ENCODE measurements at places on chromosomes 1 and 21.

- DNase-seq = peak; percentile 14
Observed at GRCh38 chr1:113101588-113101987, 28.6 kb downstream of the LRIG2 start.

- peak; percentile 98 for DNase-seq
Observed at GRCh38 chr1:112466078-112466660, 42.6 kb upstream of the WNT2B start.

DNA sequence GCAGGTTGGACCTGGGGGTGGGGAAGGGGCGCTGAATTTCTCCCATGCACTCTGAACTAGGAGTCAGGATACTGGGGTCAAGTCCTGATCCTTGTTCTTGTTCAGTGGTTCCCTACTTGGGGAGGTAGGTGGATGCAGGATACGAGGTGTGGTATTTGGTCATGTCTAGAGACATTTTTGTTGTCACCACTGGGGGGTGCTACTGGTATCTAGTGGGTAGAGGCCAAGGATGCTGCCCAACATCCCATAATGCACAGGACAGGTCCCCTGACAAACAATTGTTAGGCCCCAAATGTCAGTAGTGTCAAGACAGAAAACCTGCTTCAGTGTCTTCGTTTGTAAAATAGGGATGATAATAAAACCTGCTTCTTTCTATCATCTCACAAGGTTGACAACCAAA is 259.0 kb upstream of the FOXD3 start:
- DNase-seq = no peak

DNA sequence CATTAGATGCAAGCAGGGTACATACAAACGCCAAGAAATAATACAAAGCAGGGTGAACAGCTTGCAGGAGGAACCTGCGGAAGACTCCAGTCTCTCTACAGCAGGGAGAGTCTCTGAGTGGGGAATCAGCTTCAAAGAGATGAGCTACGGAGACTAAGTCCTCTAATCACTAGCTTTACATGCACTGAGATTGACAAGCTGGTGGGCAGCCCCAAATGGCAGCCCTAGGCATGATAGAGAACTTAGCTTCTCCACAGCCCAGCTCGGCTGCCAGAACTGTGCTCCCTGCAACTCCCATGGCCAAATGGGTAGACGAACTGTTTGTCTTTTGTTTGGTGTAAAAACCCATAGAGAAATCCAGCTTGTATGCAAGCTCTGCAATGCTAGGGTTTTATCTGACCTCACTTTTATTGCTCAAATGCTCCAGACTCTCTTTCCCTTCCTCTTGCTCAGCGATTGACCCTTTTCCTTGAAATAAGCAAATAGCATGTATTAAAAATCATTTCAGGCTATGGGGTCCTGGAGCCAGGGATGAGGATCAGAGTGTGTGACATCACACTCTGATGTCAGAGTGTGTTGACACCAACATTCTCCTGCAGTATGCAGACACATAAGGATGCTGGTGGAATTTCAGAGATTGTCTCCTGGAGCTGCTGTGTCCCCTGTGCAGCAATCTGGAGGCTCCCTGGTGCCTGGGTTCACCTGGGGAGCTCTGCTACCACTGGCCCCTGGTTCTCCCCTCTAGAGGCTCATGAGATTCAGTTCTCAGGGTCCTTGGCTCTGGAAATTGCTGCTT is 238.5 kb downstream of the TTLL7 start:
- no peak for DNase-seq

- DNase-seq = no peak
Observed at GRCh38 chr1:14768582-14769304, 170.3 kb downstream of the KAZN start.

DNA sequence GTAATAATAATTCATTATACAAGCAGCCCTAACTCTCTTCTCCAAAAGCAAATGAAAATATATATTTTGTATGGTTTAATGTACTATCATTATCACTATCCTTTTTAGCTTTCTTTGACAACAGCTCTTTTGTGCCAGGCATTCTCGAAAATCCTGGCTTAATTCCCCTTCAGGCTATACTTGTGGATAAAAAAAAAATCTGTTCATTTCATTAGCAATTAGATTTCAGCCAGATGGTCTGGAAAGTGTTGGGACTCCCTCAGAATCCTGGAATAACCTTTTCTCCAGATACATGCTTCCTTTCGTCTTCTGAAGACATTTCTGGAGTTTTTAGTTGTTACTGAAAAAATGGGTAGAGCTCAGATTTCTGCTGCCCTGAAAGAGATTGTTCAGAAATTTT is 83.4 kb upstream of the PLPPR4 start:
- DNase-seq = peak; percentile 35

DNA sequence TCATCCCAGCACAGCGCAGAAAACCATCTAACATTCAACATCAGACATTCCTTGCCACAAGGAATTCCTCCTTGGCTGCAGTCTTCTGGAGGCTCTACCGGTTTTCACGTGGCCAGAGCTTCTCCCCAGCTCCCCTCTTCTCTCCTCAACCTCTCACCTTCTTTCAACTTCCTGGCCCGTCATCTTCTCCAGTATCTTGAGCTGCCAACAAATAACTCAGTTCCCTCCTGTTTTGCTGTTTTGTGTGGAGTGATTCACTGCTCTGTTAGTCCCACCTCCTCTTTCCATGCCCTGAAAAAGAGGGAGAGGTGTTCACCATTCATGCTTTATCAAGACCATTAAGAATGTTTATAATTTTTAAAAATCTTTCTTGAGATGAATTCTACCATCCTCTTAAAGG is 32.6 kb downstream of the PIGM start:
- peak; percentile 36 for DNase-seq

GRCh38 chr1:59126366-59126765 is 170.5 kb upstream of the FGGY start:
- DNase-seq = peak; percentile 40

- DNase-seq = no peak
Observed at GRCh38 chr1:153711026-153711425, 16.8 kb upstream of the INTS3 start.

GRCh38 chr1:55484173-55484572 is 269.0 kb upstream of the USP24 start:
- no peak for DNase-seq

GRCh38 chr1:176552999-176553398 is 90.0 kb downstream of the PAPPA2 start:
- DNase-seq = no peak

DNA sequence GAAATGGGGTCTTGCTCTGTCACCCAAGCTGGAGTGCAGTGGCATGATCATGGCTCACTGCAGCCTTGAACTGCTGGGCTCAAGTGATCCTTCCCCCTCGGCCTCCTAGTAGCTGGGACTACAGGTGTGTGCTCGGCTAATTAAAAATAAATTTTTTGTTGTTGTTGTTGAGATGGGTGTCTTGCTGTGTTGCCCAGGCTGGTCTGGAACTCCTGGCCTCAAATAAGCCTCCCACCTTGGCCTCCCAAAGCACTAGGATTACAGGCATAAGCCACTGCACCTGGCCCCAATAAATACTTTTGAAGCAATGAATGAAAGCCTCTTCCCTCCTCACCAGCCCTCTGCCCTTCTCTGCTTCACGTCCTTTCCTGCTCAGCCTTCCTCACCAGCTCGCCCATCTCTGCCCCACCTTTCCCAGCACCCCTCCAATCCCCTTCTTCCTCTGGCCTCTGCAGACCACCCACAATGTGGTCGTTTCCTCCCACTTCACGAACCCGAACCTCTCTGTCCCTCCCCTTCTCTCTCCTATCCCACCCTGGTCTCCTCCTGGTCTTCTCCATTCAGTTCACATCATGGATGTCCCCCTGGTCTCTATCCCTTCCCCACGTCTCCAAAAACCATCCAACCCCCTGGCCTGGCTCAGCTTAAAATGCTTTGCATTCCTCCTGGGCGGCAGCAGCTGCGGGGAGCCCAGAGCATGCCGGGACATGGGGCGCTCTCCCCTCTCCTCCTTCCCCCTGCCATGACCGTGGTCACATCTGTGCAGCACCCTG is 38.4 kb downstream of the RAP1GAP start:
- no peak for DNase-seq

DNA sequence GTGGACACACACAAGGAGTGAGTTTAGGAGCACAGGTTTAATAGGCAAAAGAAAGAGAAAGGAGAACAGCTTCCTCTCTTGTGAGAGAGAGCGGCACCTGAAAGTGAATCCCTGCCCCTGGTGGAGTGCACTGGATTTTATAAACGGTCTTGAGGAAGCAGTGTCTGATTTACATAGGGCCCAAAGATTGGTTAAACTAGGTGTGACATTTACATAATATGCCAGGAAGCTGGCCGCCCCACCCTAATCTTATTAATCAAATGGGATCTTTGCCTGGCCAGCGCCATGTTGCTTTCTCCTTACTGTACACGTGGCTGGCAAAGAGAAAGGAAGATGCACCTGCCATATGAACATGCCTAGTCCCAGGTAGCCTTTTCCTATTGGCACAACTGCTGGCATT is 38.7 kb downstream of the CFH start:
- no peak for DNase-seq

DNA sequence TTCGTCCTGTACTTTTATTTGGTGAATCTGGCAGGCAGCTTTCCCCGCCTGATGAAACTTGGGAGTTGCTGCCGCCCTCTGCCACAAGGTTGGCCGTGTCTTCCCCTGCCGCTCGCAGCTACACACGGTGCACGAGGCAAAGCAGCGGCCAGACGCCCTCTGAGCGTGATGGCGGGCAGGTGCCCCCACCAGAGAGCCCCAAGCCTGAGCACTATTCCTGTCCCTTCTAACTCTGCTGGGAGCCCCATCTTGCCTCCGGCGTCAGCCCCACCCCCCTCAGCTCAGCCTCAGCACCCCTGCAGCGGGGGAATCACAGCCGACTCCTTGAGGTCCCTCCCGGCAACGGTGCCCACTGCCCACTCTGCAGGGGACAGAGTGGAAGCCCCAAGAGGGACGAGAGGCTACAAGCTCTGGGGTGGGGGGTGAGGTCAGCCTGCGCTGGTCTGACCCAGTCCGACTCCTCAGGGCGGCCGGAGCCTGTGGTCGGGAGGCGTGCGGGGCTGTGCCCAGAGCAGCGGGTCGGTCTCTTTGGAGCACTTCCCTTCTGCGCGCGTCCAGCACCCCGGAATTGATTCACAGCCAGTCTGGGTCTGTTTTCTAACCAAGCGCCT is 41.3 kb downstream of the RIPK4 start:
- DNase-seq = no peak

GRCh38 chr1:89670711-89671110 is 37.8 kb downstream of the LRRC8C start:
- no peak for DNase-seq

- peak; percentile 55 for DNase-seq
Observed at GRCh38 chr1:12435639-12436344, 182.2 kb downstream of the DHRS3 start.

DNA sequence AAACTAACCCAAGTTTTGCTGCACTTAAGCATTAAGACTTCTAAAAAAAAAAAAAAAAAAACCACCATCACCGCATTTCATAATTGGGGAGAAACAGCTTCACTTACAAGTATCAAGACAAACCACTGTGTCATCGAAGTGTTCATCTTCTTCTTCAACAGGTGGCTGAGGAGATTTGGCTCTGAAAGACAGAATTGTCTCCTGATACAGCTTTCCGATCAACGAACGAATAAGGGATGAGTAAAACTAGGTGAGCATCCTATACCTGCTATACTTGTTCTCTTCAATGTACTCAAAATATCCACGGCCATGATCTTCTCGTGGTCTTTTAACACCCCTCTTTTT is 2.0 kb downstream of the HNRNPU start:
- peak; percentile 24 for DNase-seq

- DNase-seq = no peak
Observed at GRCh38 chr1:2791027-2791760, 10.3 kb downstream of the TTC34 start.

GRCh38 chr1:206655471-206655882 is 20.1 kb downstream of the DYRK3 start:
- no peak for DNase-seq

GRCh38 chr1:219075121-219075879 is 98.4 kb upstream of the LYPLAL1 start:
- DNase-seq = no peak

GRCh38 chr1:211068976-211069375 is 65.0 kb downstream of the KCNH1 start:
- no peak for DNase-seq

DNA sequence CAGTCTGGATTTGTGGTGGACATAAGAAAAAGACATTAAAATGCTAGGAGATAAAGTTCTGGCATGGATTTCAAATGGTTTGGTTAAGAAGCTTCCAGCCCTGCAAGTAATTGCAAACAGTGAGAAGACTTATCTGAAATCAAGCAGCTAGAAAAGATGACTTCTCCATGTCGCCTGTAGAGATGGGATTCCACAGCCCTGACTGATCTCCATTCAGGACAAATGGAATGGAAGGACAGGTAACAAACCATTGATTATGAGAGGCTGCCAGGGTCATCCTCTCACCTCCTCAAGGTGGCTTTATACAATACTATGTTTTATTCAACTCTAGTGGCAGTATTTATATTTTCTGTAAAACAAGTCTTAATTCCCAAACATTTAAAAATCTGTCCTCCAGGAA is 237.9 kb downstream of the HLX start:
- no peak for DNase-seq

DNA sequence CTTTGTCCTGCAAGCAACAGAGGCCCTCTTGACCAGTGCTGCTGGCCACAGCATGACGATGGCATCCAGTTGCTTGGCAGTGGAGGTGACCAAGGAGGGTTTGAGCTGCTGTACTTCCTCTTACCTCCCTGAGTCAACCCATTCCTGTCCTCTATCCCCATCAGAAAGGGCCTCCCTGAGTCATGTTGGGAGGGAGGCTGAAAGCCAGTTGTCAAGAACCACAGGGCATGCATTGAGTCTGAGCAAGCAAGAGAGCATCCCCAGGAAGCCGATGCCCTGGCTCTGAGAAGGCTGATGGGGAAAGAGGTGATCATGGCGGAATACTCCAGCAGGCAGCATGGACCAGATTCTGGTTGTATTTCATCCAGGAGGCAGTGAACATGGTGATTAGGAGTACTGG is 69.6 kb downstream of the LACTBL1 start:
- DNase-seq = no peak

GRCh38 chr1:85867189-85867588 is 159.0 kb upstream of the ZNHIT6 start:
- DNase-seq = no peak

DNA sequence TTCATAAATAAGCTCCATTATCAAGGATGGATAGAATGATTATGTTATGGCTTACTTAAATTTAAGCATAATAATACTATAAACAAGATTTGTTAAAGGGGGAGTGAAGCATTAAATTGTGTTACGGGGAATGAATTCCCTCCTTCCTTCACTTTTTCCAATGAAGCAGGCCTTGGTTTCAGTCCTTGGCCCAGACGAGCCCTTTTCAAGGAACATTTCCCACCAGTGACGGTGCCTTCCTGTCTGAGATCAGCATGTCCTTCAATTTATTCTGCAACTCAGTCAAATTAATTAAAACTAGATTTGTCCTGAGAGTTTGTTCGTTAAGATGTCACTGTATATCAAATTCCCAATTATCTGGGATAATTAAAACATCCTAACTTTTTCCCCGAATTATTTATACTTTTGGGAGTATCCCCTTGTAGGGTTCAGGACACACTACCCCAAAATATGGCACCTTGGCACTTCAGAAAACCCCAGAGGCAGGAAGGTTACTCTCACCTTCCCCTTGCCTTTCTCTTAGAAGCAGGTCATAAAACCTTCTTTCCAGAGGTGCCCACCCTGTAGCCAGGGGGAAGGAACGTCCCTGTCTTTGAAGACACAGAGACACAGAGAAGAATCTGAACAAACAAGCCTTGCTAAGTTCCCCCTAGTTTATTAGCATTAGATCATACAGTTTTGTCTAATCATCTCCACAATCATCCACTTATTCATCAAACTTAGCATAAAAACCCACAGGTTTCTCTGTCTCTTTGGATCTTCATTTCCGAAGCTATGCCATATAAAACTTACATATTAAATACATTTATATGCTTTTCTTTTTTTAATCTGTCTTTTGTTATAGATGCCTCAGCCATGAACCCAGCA is 86.2 kb upstream of the ARHGAP29 start:
- no peak for DNase-seq

- DNase-seq = no peak
Observed at GRCh38 chr1:64387389-64388285, 82.3 kb upstream of the CACHD1 start.

All from cardiac fibroblast (primary cell).